ENCODE measurements at places on chromosomes 12 and 14.

GRCh38 chr14:51028851-51029754, 65.8 kb downstream of the TRIM9 start:
- no peak for DNase-seq

DNA sequence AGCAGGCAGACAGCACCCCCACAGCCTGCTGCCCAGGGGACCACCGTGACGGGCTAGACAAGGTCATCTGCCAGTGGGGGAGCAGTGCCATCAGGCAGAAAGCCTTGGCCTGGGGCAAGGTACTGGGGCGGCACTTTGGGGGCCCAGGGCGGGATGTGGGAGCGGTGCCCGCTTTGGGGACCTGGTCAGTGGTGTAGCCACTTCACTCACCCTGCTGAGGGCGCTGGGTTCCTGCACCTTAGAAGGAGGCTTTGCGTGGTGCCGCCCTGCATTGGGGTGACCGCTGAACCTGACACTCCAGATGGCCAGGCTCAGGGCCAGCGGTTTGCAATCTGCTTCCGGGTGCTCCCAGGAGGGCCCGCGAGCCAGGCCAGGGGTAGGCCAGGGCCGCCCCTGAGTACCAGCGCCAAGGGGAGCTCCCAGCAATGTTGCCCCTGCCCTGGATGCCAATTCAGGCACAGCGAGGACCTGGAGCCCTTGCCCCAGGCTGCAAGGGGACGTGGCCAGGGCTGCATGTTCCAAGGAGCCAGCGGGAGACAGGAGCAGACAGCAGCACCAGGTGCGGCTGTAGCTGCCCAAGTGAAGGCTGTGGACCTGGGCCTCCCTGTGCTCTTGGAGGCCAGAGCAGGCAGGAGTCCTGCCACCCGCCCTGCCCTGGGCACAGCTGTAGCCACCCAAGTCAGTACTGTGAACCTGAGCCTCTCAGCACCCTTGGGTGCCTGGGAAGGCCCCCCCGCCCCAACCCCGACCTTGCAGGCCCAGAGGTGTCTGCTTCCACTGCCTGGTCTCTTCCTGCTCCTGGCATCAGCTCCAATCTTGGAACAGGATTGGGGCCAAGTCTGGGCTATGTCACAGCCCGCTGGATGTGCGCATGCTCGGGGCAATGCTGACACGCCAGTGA, 550.7 kb downstream of the SLC6A15 start:
- no peak for DNase-seq

DNA sequence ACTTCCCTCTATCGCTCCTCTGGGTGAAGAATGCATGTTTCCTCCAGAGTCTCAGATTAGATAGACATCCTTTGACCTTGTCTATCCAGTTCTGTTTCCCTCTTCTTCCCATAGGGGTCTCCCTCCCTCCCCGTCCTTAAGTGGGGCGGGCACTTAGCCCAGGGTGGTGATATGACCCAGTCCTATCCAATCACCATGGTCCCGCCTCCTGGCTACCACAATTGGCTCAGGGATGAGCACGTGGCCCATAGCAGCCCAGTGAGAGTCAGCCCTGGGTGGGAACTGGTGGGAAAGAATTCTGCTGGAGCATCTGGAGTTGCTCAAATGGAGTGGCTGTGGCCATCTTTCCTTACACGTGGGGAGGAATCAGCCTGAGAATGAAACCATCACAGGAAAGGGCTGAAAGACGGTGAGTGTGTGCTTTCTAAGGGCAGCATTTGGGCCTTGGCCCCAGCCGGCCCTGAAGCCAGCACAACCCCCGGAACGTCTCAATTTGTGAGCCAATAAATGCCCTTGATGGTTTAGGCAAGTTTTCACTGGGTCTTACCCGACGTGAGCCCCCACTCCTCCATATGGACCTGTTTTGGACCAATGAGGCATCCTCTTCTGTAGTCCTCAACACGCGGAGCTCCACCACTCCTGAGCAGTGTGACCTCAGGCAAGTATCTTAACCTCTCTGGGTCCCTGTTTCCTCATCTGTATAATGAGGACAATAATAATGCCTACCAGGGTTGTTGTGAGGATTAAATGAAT, 14.4 kb upstream of the MLXIP start:
- DNase-seq = peak; percentile 96

DNA sequence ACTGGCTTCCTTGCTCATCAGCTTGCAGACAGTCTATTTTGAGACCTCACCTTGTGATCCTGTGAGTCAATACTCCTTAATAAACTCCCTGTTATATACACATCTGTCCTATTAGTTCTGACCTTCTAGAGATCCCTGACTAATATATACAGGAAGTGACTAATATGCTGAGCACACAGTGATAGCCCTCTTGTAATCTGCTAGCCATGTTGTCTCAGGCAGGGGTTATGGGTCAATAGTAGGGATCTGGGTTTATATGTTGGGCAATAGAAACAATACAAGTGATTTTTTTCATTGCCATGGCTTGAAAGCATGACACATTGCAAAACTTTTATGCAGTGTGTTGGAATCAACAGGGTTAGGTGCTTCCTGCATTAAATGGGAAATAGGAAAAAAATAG, 562.2 kb downstream of the GALC start:
- DNase-seq = no peak

- DNase-seq = peak; percentile 2
Measured at GRCh38 chr14:42488965-42489364, 882.3 kb downstream of the LRFN5 start.

DNA sequence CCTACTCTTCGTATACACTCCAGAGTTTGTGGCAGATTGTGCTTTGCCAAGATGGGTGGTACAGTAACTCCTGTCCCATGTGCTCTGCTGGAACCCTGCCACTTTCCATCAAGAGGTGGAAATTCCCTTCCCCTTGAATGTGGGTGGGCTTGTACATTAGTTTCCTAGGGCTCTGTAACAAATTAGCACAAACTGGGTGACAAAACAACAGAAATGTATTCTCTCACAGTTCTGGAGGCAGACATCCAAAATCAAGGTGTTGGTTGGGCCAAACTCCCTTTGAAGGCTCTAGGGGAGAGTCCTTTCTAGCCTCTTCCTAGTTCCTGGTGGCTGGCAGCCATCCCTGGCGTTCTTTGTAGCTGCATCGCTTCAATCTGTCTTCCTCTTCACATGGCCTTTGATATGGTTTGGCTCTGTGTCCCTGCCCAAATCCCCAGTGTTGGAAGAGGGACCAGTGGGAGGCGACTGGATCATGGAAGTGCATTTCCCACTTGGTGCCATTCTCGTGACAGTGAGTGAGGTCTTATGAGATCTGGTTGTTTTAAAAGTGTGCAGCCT, 117.5 kb downstream of the VRK1 start:
- DNase-seq = no peak

DNA sequence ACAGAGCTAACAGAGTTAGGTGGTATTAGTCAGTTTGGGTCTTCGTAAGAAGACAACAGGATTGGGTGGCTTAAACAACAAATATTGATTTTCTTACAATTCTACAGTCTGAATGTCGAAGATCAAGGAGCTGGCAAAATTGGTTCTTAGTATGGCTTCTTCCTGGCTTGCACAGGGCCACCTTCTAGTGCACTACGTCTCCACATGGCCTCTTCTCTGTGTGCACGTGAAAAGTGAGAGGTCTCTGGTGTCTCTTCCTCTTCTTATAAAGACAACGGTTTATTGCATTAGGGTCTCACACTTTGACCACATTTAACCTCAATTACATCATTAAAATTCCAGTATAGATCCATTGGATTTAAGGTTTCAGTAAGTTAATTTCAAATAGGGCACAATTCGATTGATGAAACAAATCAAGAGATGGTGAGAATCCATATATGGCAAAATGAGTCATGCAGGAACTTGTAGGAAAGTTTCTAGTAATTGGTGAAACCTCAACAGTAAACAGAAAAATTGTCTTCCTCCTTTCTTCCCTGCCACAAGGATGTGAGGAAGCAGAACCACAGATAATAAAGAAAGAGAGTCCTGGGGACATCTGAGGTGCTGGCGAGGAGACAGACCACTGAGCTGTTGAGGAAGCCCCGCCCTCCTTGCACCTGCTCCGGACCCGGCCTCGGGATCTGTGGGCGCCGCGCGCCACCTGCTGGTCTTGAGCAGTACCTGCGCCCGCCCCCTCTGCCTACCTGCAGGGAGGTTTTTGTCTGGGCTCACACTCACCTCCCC, 846.7 kb downstream of the TMEM121 start:
- DNase-seq = peak; percentile 0

GRCh38 chr12:25041006-25041741, 92.3 kb upstream of the BCAT1 start:
- DNase-seq = peak; percentile 19

- DNase-seq = peak; percentile 45
Measured at GRCh38 chr12:76329159-76329558, 19.1 kb downstream of the BBS10 start.

GRCh38 chr12:125143491-125143890, 78.3 kb downstream of the AACS start:
- DNase-seq = no peak

GRCh38 chr14:60975551-60975950, 5.3 kb downstream of the TRMT5 start:
- no peak for DNase-seq

DNA sequence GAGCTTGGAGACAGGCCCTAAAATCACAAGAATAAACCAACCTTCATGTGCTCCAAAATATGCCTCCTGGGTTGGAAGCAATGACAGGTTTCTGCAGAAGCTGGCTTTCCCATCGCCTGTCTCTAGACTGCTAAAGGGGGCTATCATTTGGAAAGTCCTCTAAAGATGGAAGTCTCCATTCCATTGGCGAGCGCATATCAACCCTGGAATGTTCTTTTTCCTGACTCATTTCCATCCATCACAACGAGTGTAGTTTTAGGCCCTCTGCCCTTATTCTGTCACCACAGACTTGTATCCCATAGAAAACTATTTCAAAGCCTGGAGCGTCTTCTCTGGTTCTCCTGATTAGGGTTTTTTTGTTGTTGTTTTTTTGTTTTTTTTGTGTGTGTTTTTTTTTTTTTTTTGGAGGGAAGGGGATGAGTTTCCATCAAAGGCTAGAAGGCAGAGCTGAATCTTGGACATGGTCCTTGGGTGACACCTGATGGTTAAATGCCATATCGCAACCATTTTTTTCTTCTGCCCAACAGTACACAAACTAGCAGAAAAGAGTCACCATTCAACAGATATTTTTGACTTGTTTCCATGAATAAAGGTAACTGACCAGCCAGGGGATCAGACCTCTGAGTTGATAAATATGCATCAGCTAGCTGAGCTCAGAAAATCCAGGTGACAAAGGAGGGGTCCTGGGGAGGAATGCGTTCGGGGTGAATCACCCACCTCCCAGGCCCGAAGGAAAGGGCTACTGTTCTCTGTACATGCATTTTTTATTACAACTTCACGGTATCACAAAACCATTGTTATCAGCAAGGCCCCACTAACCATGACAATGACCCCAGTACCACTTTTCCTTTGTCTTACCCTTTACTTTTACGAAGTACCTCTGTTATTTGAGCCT, 40.5 kb downstream of the KCNA5 start:
- peak; percentile 63 for DNase-seq

- DNase-seq = no peak
Measured at GRCh38 chr12:53045696-53046045, 4.2 kb upstream of the TNS2 start.

DNA sequence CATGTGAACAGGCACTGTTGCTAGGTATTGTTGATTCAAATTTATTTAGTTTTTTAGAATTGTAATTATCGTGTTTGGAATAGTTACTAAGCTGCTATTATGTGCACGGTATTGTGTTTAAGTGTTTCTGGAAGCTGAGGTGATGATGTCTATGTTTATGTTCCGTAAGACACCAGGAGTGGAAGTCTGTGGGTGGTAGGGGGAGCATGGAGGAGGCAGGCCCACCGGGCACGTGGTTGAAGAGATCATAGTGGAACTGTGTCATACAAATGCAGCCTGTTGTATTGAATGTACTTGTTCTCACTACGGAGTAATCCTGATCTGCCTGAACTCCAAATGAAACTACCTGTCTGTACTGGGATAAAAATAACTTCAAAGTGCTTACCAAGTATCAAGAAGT, 36.1 kb upstream of the STXBP6 start:
- no peak for DNase-seq

DNA sequence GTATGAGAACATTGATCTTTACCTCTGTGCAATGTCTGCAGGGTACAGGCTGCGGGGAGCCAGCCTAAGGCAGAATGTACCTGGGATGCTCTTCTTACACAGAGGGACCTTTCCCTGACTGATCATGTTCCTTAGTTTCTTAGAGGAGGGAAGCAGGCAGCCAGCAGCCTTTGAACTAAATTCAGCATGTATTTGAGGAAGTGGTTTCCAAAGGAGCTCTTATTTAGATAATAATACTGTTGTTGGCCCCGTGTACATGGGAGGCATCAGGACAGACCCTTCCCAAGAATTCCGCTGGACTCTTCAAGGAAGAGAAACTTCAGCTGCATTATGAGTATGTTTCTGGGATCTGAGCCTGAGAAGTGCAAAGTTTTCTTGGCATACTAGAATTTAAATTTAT, 98.8 kb downstream of the CCDC92 start:
- DNase-seq = no peak

- peak; percentile 3 for DNase-seq
Measured at GRCh38 chr14:50222055-50222613, 9.2 kb downstream of the SOS2 start.

GRCh38 chr12:26318661-26319068, 123.3 kb downstream of the SSPN start:
- DNase-seq = peak; percentile 84

GRCh38 chr14:89427426-89428172, 10.6 kb upstream of the FOXN3 start:
- no peak for DNase-seq

DNA sequence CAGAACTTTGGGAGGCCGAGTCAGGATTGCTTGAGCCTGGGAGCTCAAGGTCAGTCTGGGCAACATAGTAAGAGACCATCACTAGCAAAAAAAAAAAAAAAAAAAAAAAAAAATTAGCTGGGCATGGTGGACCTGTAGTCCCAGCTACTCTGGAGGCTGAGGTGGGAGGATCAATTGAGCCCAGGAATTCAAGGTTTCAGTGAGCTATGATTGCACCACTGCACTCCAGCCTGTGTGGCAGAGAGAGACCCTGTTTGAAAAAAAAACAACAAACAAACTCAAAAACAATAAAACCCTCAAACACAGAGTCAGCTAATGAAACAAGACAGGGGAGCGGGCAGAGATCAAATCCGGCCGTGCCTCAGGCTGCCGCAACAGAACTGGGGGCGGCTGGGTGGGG, 41.7 kb upstream of the DLK1 start:
- no peak for DNase-seq

- DNase-seq = no peak
Measured at GRCh38 chr14:50051706-50052105, 64.7 kb downstream of the VCPKMT start.

DNA sequence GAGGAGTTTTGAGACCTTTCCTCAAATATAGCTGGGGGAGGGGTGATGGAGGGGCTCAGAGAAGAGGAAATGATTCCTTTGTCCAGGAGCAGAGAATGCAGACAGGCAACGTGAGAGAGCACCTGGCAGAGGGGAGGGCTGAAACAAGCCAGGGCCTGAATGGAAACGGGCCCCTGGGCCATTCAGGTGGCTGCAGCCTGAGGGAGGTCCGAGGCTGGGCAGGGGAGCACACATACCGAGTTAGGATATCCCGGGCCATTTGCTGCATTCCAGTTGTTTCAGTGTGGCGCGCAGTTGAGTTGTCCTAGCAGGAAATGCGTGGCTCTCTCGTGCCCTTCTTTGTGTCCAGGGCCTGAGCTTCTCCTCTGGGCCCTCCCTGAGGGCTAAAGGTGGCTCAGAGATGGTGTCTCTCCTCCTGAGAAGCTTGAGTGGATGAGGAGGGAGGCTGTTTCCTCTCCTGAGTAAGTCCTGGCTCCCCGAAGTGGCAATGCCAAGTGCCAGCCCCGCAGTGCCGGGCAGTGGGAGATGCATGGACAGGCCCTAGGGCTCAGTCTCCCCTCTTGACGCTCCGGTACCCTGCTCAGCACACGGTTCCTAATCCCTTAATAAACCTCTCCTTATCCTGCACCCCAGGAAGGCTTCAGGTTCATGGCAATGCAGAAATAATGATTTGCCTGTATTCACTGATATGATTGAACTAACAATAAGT, 85.5 kb upstream of the VRK1 start:
- DNase-seq = no peak

Data from kidney glomerular epithelial cell (primary cell).